ENCODE measurements at places on chromosomes 13 and 19. TPM values are rescaled to one million over a fixed set of nuclear protein-coding genes. Genes with fewer than 3 reads are reported as not detected.

Gene ALOX5AP
- total RNA-seq: not detected

Gene ACP7
- total RNA-seq: 0.98 TPM

Gene GAPDHS
- not detected for total RNA-seq

Gene ZSCAN4
- total RNA-seq: not detected

Gene RNF17
- total RNA-seq: not detected

Gene KBTBD6
- total RNA-seq: 11.0 TPM

Gene C1QTNF9
- total RNA-seq: not detected

Gene SERP2
- total RNA-seq: 5.9 TPM

Gene PODNL1
- 0.73 TPM for total RNA-seq

Gene ADGRE2
- 1.1 TPM for total RNA-seq

Gene ZNF492
- total RNA-seq: 1.4 TPM

Gene PTH2
- total RNA-seq: not detected

Gene ABCA7
- total RNA-seq: 4.3 TPM

Gene ERVV-1
- not detected for total RNA-seq

Gene ZNF787
- 26.5 TPM for total RNA-seq

Gene KASH5
- not detected for total RNA-seq

Gene FOSB
- total RNA-seq: 0.39 TPM

Gene ITGBL1
- 52.2 TPM for total RNA-seq
